Stimulated activated CD8-positive, alpha-beta memory T cell treated with anti-CD3 and anti-CD28 coated beads, Interleukin-2, amount 100 ng/mL, for 48 hours (primary cell): ENCODE measurements at places on chromosomes 16 and 17.

GRCh38 chr16:85601272-85601639, 11.9 kb upstream of the GSE1 start:
- DNase-seq, result no peak

DNA sequence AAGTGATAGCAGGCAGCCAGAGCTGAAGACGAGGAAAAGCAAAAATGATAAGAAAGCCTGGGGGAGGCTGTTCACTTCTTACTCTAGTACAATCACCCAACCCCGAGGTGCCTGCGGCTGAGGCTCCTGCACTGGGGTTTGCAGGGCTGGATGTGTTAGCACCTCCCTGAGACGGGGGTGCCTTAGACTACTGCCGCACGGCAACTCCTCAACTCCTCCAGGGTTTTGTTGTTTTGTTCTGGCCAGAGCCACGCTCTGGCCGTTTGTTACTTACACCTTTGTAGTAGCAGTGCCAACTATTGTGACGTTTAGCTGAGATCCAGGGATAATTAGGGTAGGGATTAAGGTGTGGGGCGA, 51.5 kb downstream of the LDHD start:
- peak; percentile 11 for DNase-seq

DNA sequence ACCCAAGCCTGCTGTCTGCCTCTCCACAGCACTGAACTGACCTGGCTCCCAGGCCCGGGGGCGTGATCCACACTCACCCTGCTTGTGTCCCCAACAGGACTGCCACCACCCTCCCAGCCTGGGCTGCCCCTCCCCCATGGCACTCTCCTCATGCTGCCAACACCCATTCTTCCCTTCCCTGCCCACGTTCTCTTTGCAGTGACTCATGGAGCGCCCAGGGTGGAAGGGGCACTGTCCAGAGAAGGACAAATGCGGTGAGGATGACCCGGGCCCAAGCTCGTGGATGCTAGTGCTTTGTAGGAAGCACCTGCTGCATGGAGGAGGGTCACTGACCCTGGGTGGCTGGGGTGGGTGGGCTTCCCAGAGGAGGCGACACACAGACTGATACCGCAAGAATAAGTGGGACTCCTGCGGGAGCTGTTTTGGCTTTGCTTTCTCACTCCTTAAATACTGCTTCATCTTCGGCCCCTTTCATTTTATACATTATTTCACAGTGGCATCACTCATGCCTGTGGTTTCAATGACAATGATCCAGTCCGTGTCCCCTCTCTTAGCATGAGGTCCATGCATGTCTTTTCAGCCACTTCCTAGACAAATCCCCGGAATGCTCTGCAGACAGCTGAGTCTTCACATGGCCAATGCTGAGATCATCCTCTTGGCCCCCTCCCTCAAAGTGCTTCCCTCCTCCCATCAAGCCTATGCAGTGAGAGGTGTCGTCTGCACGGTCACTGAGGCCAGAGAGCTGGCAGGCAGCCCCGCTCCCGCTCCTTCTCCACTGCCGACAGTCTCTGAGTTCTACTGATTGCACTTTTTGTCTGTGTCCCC, 17.6 kb downstream of the CDK5R1 start:
- DNase-seq, result no peak

- DNase-seq, result no peak
Measured at GRCh38 chr17:69466451-69466850, 52.0 kb downstream of the MAP2K6 start.

GRCh38 chr17:73343168-73343634, 31.4 kb upstream of the CDC42EP4 start:
- no peak for DNase-seq

DNA sequence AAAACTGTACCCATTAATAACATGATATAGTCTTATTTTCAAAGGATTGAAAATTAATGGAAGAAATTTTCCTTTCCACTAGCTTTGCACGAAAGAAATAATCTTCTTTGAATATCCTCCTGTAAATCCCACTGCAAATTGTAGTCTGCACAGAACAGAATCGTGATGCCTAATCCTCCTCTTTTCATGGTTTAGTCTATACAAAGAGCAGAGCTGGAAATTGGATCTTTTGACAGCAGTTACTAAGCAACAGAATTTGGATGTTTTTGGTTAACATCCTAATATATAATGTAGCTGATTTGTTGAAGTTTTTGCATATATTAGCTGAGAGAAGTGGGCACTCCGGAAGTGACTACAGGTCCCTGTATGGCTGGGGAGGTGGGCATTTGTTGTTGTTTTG, 98.6 kb downstream of the WNT3 start:
- no peak for DNase-seq

DNA sequence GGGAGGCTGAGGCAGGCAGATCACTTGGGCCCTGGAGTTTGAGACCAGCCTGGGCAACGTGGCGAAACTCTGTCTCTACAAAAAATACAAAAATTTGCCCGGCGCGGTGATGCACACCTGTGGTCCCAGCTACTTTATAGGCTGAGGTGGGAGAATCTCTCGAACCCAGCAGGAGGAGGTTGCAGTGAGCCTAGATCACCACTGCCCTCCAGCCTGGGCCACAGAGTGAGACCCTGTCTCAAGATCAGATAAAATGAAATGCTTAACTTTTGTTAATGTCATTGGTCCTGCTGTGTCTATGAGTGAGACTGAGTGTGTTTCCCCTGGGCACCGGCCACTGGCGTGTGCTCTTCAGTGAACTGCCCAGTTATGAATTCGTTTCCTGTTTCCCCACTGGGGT, 10.5 kb downstream of the FAM234A start:
- DNase-seq, result no peak
